Ureter (tissue), 1 donor: ENCODE measurements at places on chromosomes 2 and 18. TPM values are rescaled to one million over a fixed set of nuclear protein-coding genes. Genes with fewer than 3 reads are reported as not detected.

The LYPD1 gene
- total RNA-seq, result 0.36 TPM

The ORC2 gene
- 44.9 TPM for total RNA-seq

The LHCGR gene
- not detected for total RNA-seq

DNA sequence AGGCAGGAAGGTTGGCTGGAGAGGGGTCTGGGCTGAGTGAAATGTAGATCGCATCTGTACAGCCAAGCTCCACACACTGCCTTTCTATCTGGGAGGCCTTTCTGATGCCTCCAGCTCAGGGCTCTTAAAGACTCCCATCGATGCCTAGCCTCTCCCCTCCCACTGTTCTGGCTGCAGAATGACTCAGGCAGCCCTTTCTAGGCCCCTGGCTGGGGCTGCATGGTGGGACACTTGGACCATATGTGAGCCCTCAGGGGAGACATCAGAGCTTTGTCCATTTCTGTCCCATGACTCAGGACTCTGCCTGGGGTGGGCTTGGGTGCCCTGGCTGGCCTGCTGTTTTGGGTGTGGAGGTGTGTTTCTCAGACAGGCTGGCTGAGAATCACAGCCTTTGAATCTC, 101.3 kb downstream of the CELF4 start:
- DNase-seq, result no peak

GRCh38 chr2:231522418-231523180, 7.6 kb downstream of the NMUR1 start:
- DNase-seq, result no peak

- no peak for DNase-seq
These were observed 10.3 kb upstream of the FTCDNL1 start for GRCh38 chr2:199861132-199861774.

DNA sequence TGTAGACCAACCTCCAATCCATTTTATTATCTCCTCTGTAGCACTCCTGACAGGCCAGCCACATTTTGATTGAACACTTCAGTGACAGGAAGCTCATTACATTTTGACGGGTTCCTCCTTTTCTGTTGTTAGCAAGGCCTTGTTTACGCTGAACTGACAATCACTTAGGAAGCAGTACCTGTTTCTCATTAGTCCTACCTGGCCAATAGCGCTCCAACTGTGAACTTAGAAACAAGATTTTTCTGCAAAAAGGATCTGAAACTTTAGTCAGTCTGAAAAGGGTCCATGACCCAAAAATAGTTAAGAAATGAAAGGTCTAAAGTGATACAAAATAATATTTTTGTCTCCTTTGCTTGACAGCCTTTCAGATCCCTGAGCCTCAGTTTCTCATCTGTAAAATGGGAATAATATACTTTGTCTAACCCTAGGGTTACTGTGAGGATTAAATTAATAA, 119.6 kb upstream of the MSTN start:
- no peak for DNase-seq

DNA sequence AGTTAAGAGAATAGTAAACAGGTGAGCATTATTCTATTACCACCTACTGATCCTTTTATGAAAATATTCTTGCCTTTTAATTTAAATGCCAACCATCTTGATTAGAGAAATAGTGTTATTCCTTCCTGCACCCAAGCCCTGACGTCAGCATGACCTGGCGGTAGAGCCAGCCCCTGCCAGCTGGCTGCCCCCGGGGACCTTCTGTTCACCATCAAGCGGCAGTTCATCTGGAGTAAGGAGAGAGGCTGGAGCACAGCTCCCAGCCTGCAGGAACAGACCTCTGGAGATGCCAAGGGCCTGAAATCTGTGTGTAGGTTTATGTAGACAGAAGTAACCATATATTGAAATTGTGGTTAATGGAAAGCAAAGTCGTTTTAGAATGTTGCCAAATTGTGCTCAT, 171.8 kb downstream of the GBX2 start:
- DNase-seq, result no peak

DNA sequence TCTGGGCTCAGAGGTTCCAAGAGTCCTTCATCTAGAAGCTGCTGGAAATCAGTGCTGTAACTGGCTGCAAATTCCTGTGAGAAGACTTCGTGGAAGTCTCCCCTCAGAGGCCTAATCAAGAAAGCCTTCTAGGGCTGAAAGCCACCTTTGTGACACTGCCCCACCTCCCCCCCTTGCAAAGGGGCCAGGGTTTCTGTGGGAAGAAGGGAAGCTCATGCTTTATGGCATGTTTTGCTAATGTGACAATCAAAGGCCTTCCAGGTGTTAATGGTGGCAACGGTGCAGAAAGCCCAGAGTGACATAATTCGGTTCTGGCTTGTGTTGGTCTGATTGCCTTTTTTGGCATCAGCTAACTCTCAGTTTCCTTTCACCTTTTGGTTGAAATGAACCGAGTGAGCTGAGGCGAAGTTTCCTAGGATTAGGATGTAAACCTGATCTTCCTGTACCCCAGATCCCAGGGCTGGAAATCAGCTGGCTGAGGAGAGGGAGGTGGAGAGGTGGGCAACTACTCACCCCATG, 126.9 kb upstream of the TRIB2 start:
- DNase-seq, result no peak

DNA sequence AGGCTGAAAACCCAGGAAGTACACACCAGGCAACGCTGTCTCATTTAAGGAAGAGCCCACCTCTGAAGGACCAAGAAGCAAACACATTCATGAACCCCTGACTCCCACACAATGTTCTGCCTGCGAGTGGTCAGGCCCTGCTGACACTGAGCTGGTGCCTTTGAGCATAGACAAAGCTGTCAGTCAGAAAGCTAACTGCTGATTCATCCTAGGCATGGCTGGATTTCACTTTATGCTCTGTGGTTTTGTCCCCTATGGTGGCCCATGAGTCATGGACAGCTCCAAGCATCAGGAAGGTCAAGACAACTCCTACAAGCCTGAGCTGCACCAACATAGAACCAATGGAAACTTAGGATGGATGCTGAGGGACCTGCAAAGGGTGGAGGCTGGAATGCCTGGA, 78.9 kb downstream of the UXS1 start:
- no peak for DNase-seq
